ENCODE measurements at places on chromosomes 7 and 10.

GRCh38 chr7:26958834-26959233 is 94.4 kb upstream of the SKAP2 start:
- DNase-seq: no peak

DNA sequence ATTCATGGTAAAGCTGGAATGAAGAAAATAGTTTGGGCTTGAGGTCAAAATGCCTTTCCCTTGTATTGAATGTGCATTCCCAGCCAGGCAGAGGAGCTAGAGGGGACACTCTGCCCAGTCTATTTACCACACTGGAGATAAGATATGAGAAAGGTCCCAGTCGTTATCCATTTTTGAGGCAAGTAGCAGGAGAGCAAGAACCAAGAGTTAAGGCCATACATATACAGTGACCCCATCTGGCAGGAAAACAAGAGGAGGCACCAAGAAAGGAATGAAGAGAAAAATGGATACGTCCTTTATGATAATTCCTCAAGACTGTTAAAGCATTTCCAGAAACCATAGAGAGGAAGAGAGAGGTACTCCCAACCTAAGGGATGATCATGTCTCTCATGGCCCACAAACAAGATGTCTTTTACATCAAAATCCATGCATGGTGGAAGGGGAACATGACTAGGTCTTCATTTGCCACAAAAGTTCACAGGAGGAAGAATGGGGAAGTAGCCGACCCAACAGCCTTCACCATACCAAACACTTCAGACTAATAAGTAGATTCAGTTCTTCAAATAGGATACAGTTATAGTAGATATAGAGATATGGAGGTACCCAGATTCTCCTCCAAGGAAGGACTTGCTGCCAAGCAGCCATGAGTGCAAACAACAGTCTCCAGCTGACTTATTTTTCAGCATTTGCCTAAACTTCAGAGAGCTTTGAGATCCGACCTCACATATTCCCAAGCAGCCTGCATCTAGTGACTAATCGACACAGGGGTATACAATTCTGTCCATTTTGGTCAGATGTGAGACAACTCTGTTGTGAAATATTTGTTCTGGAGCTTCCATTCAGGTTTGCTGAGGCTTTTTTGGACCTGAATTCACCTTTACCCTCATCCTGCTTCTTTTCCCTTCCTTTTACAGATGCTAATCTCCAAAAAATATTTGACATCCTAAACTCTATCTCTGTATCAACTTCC is 61.1 kb upstream of the CCDC71L start:
- no peak for DNase-seq

GRCh38 chr7:55500117-55500756 is 72.1 kb downstream of the VOPP1 start:
- DNase-seq: no peak

GRCh38 chr7:5172196-5172775 is 17.7 kb upstream of the WIPI2 start:
- DNase-seq: no peak

DNA sequence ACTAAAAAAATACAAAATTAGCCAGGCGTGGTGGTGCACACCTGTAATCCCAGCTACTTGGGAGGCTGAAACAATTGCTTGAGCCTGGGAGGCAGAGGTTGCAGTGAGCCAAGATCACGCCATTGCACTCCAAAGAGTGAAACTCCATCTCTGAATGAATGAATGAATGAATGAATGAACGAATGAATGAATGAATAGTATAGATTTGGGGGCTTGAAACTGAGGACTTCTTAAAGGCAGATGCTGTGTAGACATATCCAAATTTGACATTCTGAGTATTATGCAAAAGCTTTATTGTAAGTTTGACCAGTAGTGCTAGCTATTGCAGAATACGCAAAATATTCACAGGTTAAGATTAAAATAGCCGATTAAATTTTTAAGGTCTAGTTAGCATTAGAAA is 30.8 kb upstream of the ST7 start:
- no peak for DNase-seq

DNA sequence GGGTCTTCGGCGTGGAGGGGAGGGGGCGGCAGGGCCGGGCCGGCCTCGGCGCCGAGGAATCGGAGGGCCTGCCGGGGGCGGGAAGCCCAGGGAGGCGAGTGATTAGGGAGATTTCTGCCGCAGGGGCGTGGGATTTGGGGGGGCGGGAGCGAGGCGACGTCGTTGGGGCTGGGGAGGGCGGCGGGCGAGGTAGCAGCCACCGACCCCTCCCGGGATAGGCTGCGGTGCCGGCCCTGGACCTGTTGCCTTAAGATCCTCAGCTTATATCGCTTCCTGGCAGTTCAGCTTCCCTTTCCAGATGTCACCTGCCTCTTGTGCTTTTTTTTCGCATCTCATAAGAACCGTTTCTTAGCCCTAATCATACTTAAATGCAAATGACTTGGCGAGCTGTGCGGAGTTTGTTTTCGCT is 655 bp downstream of the LMTK2 start:
- no peak for DNase-seq

GRCh38 chr7:109611656-109612055 is 1042.0 kb downstream of the DNAJB9 start:
- no peak for DNase-seq

DNA sequence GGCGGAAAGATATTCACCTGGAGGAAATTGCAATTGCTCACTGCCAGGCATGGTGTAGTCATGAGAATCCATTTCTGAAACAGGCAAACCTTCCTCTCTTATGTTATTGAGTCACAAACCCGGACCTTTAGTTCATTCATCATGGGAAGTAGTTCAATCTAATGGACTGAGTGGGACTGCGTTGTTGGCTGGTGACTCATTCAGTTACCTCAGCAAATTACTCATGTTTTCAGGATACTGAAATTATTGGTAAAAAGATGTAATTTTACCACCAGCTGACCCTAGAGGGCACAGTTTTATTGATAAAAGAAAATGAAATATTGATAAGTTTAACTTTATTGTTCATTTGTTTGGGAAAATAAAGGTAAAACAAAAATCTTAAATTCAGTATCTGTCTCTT is 1194.4 kb upstream of the SORCS1 start:
- DNase-seq: no peak

GRCh38 chr10:3067859-3068179 is 471 bp downstream of the PFKP start:
- DNase-seq: no peak

DNA sequence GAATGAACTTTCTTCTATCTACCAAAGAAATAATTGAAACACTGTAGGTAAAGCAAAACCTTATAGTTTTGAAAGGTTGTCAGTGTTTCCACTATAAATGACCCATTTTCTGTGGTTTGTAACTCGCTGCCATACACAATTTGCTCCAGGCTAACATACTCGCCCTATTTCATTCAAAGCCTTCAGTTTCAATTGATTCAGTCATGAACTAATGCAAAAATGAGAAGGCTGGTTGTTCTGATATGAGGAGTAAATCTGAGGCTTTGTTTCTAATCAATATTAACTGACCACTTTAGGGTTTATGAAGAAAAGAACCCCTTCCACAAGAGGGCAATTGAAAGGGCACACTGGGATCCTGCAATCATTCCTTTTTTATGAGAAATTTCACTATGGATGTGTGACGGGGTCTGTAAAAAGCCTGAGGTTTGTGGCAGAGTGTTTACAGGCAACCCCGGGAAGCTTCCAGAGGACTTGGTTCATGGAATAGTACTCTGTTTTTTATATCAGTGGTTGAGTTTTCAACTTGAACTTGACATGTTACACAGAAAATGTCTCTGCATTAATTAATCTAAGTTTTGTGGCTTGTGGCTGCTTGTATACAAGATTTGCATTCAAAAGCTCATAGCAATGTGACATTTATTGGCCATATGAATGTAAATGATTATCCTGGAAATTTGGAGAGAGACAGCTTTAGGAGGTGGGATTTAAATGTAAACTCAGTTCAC is 133.2 kb downstream of the NRP1 start:
- no peak for DNase-seq

DNA sequence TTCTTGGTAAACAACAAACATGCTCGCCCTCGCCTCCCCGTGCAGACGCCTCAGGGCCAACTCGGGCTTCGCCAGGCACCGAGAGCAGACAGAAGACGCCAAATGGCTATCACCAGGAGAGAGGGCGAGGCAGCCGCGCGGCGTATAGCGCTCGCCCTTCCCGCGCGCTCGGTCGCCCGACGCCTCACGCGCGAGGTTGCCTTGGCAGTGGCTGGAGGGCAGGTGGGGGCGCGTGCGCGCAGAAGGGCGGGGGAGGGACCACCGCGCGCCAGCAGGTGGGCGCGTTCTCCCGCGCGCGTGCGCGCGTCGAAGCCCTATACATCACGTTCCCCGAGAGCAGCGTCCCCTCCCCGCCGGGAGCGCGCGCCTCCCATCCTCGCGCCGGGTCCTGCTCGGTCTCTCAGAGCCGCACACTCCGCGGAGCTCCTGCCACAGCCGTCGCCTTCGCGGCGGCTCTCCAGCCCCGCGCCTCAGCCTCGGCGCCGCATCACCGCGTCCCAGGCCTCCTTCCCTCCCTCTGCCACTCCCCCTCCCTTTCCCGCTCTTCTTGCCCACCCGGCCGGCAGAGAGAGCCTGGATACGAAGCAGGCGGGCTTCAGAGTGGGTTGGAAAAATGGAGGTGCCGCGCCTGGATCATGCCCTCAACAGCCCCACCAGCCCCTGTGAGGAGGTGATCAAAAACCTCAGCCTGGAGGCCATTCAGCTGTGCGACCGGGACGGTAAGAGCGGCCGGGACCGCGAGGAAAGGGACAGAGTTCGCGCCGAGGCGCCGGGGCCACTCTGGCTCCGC is at the start of gene PHYHIPL:
PHYHIPL (plus strand) TSS at position 403 of the 790 bp plus-strand sequence; CDS start at position 614, 211 bp downstream.
- DNase-seq: no peak

DNA sequence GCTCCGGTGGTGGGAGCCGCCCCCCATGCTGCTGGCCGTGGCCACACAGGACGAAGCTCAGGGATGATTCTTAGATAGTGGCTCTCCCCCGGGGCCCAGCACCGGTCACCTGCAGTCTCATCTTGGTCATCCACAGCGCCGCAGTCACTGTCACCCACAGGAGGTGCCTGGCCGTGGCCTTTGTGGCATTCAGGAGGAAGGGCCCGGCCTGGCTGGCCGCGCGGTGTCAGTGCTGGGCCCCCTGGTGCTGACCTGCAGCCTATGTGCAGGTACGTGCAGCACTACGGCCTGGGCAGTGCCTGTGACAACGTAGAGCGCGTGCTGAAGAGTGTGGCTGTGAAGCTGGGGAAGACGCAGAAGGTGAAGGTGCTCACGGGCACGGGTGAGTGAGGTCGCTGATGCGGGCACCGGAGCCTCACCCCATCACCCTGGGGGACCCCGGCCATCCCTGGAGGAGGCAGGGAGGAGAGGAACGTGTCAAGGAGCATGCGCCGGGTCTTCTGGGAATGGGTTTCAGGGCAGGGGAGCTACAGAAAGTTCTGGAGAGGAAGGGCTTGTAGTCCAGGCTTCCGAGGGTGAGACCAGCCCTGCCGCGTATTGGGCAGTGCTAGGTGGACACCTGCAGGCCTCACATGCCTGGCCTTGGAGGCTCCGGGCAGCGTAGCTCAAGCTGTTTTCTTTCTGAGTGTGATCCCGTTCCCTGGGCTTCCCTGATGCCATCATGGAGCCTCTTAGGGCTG is 5.0 kb downstream of the SPRN start:
- no peak for DNase-seq

- peak; percentile 30 for DNase-seq
These were observed at the start of gene CALY for GRCh38 chr10:133336577-133337369. TSS of gene CALY (minus strand) at chr10:133336896. CDS start at chr10:133328989, 7,907 bp downstream.

- no peak for DNase-seq
These were observed 193.2 kb downstream of the ELMO1 start for GRCh38 chr7:37255327-37255944.

DNA sequence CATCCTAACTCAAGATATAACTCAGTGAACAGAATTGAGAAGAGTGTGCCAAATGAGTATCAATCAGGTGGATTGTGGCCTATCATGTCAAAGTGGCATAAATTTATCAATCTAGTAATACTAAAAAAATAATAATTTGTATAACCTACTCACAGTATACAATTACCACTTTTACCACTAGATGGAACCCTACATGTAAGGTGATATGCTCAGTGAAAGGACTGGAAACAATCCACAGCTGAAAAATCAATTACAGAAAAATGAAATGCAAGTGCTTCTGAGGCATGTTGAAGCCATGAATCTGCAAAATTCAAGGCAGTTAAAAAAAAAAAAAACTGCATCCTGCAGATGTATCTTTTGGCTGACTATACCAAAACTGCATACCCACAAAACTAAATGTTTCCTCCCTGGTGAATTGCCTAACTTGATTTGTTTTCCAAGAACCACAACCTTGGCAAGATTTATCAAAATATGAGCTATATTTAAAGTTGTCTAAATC is 13.9 kb downstream of the ARHGAP19 start:
- DNase-seq: no peak

GRCh38 chr7:68015122-68015977 is 1018.7 kb downstream of the TYW1 start:
- DNase-seq: no peak

GRCh38 chr7:129282865-129283264 is 58.0 kb downstream of the AHCYL2 start:
- no peak for DNase-seq

- DNase-seq: no peak
These were observed 111.2 kb upstream of the BET1 start for GRCh38 chr7:94115316-94115715.

- no peak for DNase-seq
These were observed 20.3 kb downstream of the MRPS24 start for GRCh38 chr7:43849047-43849446.

DNA sequence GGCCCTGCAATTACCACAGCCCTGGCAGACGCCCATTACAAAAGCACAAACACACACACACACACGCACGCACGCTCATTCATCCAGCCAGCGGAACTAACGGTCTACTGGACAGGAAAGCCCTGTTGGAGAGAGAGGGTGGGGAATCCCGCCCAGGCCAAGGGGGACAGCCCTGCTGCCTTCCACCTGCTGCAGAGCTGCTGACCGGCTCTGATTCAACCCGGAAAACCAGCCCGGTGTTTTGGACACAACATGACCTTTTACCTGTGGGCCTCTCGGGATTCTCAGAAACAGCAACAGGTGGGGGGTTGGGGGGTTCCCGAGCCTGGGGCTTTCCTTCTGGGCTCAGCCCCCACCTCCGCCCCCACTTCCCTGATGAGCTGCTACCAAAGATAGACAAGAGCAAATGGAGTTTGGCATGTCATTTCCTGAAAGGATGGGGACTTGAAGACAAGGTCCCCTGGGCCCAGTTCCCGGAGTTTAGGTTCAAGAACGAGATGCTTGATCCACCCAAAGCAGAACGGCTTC is 18.5 kb upstream of the SERPINE1 start:
- DNase-seq: no peak

DNA sequence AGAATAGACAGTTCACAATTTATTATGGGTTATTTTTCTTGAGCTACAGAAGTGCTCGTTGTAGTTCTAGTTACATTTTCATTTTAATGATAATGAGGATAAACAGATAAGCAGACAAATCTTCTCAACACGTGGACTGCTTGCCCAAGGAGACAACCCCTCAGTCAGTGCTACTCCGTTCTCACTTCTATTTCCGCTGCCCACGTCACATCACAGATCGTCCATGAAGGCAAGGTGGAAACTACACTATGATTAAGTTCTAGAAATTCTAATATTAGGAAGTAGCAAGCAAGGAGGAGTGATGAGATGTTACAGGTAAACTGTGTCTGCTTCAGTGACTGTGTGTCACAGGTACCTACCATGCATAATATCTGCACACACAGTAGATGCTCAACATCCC is 210.5 kb downstream of the CHCHD3 start:
- no peak for DNase-seq

All from stimulated activated CD8-positive, alpha-beta memory T cell treated with anti-CD3 and anti-CD28 coated beads, Interleukin-7, amount 100 ng/mL, for 24 hours (primary cell).